ENCODE measurements at places on chromosomes 16 and 17.

DNA sequence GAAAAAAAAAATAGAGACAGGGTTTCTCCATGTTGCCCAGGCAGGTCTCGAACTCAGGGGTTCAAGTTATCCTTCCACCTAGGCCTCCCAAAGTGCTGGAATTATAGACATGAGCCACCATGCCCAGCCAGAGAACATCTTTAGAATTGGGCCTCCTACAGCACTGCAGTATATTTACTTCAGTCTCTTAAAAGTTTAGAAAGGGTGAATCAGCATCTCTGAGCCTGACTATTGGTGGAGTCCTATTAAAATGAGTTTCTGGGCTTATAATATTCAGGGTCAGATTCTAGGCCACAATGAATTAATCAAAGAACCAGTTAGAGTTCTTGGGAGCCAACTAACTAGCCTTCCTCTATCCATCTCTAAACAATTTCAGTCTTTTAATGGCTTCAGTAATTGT, 22.8 kb downstream of the TADA2A start:
- no peak for DNase-seq

DNA sequence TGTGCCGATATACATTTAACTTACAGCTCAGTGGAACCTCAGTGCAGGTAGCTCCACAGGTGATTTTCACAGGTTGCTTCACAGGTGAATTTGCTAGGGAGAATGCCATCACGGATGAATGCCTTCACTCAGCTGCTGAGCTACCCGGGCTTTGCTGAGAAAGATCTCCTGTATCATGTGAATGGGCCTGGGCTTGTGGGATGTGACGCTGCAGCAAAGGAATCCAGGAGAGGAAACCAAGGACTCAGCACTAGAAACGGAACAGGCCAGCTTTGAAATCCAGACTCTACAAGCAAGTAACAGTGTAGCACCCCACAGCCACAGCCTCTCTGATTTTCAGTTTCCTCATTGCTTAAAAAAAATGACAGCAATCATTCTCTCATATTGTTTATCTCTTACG, 271.4 kb upstream of the MAF start:
- DNase-seq = no peak

DNA sequence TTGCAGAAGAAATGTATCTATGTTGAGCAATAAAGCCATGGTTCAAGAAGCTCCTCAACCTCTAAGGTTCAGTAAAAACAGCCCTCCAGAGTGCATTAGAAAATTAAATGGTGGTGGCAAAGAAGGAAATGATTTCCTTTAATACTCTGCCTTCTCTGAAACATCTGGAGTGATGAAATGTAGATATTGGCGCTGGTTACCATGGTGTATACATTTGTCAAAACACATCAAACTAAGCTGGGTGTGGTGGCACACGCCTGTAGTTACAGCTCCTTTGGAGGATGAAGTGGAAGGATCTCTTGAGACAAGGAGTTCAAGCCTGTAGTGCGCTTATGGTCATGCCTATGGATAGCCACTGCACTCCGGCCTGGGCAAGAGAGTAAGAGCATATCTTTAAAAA, 6.0 kb downstream of the CAPNS2 start:
- no peak for DNase-seq

DNA sequence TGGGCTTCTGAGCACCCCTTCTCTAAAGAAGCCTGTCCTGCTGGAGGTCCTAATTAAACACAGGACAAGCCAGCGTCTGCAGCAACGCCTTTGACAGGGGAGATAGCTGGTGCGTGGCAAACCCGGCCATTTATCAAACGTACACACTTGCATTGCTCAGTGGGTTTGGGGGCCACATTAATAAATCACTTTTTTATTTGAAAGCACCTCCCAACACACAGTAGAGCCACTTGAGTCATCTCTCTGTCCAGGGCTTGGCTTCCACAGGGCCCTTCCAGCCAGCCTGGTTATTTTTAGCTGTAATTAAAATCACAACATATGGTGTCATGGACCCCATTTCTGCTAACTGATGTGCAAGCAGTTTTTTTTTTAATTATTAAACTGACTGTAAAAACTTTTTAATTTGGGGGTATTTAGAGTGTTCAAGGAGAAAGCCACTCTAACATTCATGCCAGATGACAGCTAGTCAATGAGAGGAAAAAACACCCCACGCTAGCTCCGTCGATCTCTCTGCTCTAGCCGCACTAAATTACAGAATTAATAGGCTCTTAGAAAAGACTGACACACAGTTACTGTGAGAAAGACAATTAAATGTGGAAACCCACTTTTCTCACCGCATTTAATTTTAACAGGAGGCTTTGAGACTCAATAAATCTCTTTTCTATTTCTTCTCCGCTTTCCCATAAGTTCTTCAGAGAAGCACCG, 201.0 kb upstream of the WSCD1 start:
- DNase-seq = no peak

GRCh38 chr17:74464730-74465377, 1.6 kb upstream of the CD300A start:
- DNase-seq = no peak

DNA sequence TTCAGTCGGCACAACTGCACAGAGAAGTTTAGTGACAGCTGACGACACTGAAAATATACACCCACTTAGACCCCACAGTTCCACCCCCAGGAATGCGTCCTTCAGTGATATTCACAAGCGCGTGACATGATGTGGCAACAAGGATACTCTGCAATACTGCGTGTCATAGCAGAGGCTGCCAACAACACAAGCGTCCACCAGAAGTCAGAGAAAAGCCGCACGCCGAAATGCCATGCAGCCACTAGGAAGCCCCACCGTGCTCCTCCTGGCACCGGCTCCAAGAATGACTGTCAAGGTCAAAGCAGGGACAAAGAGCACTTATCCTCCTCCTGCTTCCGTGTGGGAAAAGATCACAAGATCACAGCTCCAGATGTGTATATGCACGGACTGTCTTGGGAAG, 3.5 kb downstream of the ATP2A3 start:
- no peak for DNase-seq

Data from RPMI8226 (cell line).